ENCODE measurements at places on chromosomes 16 and 17.

DNA sequence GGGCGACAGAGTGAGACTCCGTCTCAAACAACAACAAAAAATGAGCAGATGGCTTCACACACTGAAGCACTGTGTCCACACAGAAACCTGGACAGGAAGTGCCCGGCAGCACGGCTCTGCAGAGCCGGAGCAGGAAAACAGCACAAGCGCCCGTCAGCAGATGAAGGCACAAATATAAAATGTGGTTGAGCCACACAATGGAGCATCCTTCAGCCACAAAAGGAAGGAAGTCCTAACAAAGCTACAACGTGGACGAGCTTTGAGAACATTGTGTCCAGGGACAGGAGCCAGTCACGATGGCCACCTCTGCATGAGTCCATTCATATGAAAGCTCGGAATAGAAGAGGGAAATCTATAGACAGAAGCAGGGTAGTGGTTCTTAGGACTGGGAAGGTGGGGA, 15.7 kb downstream of the RHBDF2 start:
- DNase-seq = no peak

DNA sequence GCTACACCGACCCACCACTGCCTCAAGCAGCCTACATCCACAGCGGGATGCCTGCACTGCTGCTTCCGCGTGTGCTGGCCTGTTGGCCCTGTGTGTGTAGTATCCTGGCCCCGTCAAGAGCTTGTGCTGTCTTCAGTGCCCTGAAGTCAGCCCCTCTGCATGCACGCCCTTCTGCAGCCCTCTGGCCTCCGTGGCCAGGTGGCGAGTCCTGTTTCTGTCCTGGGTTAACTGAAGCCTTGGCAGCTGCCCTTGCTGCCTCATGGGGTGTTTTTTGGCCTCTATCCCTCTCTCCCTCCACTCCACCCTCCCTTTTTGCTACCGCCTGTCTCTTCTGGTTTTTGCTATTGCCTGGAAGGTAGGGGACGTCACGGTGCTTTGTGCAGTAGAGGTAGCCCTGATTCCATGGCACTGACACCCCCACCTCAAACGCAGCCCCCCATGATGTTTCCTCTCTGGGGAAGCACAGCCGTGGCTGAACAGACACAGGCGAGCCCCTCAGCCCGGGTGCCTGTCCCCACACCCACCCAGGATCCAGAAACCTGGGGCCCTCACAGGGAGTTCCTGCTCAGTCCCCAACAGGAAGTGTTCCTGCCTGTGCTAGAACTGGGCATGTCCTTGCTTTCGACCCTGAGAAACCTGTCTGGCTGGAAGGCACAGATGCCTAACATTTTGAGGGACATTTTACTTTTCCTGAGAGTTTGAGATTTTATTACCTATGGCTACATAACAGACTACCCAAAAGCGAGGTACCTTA, 18.8 kb upstream of the AMZ2 start:
- DNase-seq = no peak

- DNase-seq = no peak
Observed at GRCh38 chr17:42773290-42774035, at the start of gene VPS25. Gene VPS25, plus strand, starts transcription at chr17:42773449. Its CDS starts 27 bp downstream, at chr17:42773476.

DNA sequence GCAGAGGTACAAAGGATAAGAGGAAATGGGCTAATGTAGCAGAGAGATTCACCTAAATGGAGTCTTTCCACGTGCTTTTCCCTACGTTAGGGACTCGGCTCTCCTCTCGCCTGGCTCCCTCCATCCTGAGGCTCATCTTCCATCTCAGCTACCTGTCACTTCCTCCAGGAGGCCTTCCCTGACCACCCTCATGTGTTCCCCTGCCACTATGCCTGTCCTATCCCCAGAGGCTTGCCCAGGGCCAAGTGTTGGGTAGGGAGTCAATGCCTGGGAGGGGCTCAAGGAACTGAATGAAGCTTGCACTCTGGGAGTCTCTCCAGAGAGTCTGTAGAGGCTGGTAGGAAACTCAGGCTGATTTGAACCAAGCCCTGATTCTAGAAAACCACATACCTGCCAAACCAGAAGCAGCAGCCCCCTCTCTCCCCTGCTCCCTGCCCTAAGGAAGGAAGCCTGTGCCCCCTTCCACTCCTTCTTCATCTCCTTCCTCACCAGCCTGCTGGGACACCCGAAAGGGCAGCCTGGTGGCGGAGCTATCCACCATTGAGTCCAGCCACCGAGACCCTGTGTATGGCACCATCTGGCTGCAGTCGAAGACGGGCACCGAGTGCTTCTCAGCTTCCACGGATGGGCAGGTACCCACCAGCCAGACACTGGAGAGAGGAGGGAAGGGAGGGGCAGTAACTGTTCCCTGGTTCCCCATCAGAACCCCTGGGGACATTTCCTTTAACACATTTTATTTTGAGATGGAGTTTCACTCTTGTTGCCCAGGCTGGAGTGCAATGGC, 25.4 kb downstream of the DNAI2 start:
- no peak for DNase-seq

DNA sequence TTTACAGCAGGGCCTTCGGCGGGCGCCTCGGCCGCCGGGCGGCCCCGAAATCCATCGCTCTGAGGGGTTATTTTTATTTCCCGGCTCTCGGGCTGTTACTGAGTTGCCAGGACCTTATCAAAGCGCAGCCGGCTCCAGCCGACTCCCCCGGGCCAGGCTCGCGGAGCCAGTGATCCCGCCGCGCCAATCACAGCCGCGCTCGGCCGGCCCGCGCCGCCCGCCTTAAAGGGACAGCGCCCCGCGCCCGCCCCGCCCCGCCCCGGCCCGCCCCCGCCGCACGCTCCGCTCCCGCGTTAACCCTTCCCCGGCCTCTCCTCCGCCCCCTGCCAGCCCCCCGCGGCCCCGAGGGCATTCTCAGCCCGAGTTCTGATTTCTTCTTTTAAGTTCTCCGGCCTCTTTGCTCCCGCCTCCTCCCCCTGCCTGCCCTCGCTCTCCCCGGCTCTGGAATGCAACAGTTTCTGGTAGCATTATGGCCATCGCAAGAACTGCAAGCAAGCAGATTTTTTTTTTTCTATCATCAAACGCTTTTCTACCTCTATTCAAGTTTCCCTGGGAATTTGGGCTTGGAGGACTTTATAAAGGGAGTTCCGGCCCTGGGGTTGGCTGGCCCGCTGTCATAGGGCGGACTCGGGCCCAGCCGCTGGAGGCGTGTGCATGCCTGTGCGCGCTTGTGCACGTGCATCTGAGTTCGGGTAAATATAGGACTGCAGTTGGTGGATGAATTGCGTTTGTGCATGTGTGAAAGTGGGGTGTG, at the start of gene AXIN2:
TSS of gene AXIN2 (minus strand) at position 197 of the 754 bp plus-strand sequence. CDS start 3,028 bp downstream, outside the sequence.
- peak; percentile 79 for DNase-seq

DNA sequence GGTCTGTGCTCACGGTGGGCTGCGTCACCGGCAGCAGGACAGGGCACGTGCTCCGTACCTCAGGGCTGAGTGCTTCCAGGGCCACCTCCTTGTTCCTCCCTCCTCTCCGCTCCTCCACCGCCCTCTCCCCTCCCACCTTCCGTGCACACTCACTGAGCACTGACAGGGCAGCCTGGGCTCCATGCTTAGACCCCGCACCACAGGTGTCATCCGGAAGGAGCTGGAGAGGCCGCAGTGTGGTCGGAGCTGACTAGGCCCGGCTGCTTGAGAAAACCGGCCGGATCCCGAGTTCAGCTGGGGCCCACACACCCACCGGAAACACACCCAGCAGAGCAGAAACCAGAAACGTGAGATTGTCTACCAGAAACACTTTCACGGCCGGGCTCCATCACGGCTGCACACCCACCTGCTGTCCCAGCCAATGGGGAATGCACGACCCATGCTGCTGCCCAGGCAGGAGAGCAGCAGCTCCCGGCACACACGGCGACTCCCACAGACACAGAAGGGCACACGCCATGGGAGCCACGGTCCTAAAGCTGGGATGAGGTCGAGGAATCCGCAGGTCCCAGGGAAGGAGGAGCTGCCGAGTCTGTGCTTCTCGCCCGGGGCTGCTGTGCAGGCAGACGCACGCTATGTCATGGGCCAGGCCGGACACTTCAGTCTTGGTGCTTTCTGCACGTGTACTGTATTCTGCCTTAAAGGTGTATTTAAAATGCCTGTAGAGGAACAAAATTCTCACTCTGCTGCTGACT, 55.0 kb upstream of the ZNF469 start:
- DNase-seq = peak; percentile 10

GRCh38 chr16:3012828-3013420, at the start of gene CLDN9:
Gene CLDN9, plus strand, starts transcription at chr16:3012923. Its CDS starts 440 bp downstream, at chr16:3013363.
- DNase-seq = no peak

GRCh38 chr17:33697557-33697956, 404.5 kb upstream of the ASIC2 start:
- no peak for DNase-seq
